ENCODE measurements at places on chromosomes 4 and X.

GRCh38 chr4:60962286-60962685 is 237.8 kb upstream of the ADGRL3 start:
- no peaks in the 10 kb centered on the region for H3K36me3 ChIP-seq
- H3K27ac ChIP-seq: no peak overlapping the region
- H3K4me1 ChIP-seq: no peaks in the 10 kb centered on the region
- H3K4me3 ChIP-seq: no peak overlapping the region
- no peak for DNase-seq
- no peaks in the 10 kb centered on the region for H3K27me3 ChIP-seq

DNA sequence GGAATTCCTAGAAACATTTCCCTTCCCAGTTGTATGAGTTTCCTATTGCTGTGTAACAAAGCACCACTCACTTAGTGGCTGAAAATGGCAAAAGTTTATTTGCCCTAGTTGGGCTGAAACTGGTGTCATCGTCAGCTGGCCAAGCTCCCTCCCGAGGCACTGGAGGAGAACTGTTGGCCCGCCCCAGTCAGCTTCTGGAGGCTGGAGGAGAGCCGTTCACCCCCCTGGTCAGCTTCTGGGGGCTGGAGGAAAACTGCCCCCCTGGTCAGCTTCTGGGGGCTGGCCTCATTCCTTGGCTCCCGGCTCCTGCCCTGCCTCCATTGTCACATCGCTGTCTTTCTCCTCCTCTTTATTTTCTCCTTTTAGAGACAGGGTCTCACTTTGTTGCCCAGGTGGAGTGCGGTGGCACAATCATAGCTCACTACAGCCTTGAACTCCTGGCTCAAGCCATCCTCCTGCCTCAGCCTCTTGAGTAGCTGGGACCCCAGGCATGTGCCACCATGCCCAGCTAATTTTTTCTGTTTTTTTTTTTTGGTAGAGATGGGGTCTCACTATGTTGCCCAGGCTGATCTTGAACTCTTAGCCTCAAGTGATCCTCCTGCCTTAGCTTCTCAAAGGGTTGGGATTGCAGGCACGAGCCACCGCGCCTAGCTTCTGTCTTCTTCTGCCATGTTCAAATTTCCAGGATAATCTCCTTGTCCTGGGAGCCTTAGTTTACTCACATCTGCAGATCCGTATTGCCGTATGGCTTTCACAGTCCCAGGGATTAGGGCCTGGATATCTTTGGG is 3.2 kb downstream of the RGS12 start:
- DNase-seq: no peak
- peak overlapping the region; percentile 6 for H3K4me3 ChIP-seq
- no peaks in the 10 kb centered on the region for H3K36me3 ChIP-seq
- peaks cover 14% of the 10 kb centered on the region for H3K4me1 ChIP-seq
- H3K27me3 ChIP-seq: peaks cover 9% of the 10 kb centered on the region
- H3K27ac ChIP-seq: no peak overlapping the region

- DNase-seq: no peak
- H3K4me3 ChIP-seq: no peak overlapping the region
- no peak overlapping the region for H3K27ac ChIP-seq
- H3K4me1 ChIP-seq: no peaks in the 10 kb centered on the region
Observed at GRCh38 chrX:152276277-152276676, 137.9 kb upstream of the MAGEA10 start.

DNA sequence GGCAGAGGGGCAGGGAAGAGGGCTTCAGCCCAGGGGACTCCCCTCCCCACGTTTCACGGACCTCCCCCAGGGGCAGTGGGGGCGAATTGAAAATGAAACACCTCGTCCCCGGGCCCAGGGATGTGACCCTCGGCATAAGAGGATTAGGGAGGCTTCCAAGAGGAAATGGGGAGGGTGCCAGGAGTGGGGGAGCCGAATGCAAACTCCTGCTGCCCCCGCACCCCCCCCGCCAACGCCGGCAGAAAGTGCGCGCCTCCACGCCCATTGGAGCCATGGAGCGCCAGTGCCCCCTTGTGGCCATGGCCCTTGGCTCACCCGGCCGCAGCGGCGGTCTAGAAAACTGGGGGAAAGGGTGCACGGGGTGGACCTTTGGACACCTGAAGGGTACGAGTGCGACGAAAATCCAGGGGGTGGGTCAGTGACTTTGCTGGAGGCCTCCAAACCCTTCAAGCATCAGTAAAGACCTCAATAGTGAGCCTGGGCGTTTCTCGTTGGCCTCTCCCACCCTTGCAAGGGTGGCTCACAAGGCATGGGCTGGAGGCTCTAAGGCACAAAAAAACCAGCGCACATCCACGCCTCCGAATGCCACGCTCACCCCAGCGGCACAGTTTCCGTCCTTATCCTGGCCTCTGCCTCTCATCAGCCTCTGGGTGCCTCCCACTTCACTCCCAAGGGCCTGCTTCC is 120.8 kb upstream of the PJA1 start:
- H3K36me3 ChIP-seq: no peaks in the 10 kb centered on the region
- peak; percentile 27 for DNase-seq

DNA sequence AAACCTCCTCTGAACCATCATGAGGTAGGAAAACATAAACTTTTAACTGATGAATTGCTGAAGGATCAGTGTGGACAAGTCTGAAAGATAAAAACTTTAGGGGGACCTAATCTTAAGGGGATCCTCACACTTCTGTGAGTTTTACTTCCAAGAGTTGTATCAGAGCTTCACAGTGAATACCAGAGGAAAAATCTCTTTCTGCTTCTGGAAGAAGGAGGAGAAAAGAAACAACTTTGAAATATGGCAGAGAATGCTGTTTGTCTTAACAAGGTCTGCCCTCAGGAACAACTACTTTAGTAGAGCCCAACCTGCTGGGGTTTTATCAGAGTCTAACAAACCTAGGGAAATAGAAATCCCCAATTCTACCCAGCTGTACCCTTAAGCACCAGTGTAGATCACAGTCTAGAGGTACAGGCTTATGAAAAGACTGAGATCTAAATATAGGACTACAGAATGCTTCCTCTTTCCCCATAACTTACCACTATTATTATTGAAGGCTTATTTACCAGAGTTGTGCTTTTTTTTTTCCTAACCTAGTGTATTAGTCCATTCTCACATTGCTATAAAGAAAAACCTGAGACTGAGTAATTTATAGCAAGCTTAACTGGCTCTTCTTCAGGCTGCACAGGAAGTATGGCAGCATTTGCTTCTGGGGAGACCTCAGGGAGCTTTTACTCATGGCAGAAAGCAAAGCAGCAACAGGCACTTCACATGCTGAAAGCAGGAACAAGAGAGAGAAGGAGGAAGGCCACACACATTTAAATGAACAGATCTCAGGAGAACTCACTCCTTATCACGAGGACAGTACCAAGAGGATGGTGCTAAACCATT is 167.9 kb downstream of the CAMK2D start:
- H3K27ac ChIP-seq: no peak overlapping the region
- no peak for DNase-seq
- no peaks in the 10 kb centered on the region for H3K27me3 ChIP-seq
- no peak overlapping the region for H3K4me3 ChIP-seq

GRCh38 chr4:2395584-2395983 is 22.9 kb downstream of the ZFYVE28 start:
- no peaks in the 10 kb centered on the region for H3K36me3 ChIP-seq
- peaks cover 67% of the 10 kb centered on the region for H3K4me1 ChIP-seq
- H3K4me3 ChIP-seq: no peak overlapping the region
- peaks cover 10% of the 10 kb centered on the region for H3K27me3 ChIP-seq

DNA sequence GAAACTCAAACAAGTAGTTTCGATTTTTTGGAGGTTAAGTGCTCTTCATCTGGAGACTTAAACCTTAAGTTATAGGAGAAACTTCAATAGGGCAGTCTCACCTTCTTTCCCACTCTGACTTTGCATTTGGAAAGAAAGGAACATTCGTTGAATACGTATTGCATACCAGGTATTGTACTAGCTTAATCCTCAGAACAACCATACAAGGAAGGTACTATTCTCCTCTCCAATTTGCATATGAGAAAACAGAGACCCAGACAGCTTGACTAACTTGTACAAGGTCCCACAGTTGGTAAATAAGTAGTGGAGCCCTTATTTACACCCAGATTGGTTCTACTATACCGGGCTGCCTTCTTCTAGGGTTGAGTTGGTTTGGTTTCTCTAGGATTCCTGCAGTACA is 32.6 kb downstream of the AMOT start:
- no peak for DNase-seq
- H3K4me3 ChIP-seq: no peak overlapping the region
- H3K27ac ChIP-seq: no peak overlapping the region
- H3K27me3 ChIP-seq: peaks cover 3% of the 10 kb centered on the region
- no peaks in the 10 kb centered on the region for H3K4me1 ChIP-seq

GRCh38 chrX:103830848-103831247 is 1.2 kb downstream of the RAB9B start:
- DNase-seq: no peak
- H3K4me1 ChIP-seq: peaks cover 11% of the 10 kb centered on the region
- peak overlapping the region; percentile 39 for H3K4me3 ChIP-seq
- no peaks in the 10 kb centered on the region for H3K36me3 ChIP-seq
- no peak overlapping the region for H3K27ac ChIP-seq
- H3K27me3 ChIP-seq: peaks cover 11% of the 10 kb centered on the region

GRCh38 chr4:41076481-41076880 is 137.9 kb downstream of the APBB2 start:
- no peak for DNase-seq
- no peak overlapping the region for H3K4me3 ChIP-seq
- peaks cover 2% of the 10 kb centered on the region for H3K27me3 ChIP-seq
- H3K27ac ChIP-seq: no peak overlapping the region
- no peaks in the 10 kb centered on the region for H3K4me1 ChIP-seq

GRCh38 chr4:15832523-15833451 is 54.7 kb downstream of the CD38 start:
- H3K4me3 ChIP-seq: no peak overlapping the region
- H3K27me3 ChIP-seq: no peaks in the 10 kb centered on the region
- peak; percentile 28 for DNase-seq
- peaks cover 35% of the 10 kb centered on the region for H3K36me3 ChIP-seq

- peaks cover 10% of the 10 kb centered on the region for H3K27me3 ChIP-seq
- no peak overlapping the region for H3K27ac ChIP-seq
- no peaks in the 10 kb centered on the region for H3K36me3 ChIP-seq
- DNase-seq: peak; percentile 26
- no peak overlapping the region for H3K4me3 ChIP-seq
Observed at GRCh38 chr4:112318239-112319142, 21.3 kb downstream of the ALPK1 start.

DNA sequence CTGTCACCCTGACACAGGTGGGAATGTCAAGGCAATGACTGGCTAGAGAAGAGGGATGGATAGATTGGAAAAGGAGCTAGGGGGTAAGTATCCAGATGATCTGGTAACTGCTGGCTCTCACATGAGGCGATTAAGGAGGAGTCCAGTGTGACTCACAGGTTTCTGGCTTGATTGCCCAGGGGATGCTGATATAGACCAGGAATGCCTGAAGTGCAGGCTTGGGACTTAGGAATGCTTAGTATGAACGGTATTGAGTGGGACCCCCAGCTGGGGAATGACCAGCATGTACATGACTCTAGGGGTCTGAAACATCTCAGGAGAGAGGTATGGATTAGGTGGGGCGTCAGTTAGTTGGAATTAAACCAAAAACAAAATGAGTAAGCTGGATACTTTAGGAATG is 65.8 kb upstream of the PRPS1 start:
- no peak for DNase-seq
- no peak overlapping the region for H3K4me3 ChIP-seq
- no peaks in the 10 kb centered on the region for H3K4me1 ChIP-seq
- H3K27me3 ChIP-seq: peaks cover 3% of the 10 kb centered on the region
- no peak overlapping the region for H3K27ac ChIP-seq

DNA sequence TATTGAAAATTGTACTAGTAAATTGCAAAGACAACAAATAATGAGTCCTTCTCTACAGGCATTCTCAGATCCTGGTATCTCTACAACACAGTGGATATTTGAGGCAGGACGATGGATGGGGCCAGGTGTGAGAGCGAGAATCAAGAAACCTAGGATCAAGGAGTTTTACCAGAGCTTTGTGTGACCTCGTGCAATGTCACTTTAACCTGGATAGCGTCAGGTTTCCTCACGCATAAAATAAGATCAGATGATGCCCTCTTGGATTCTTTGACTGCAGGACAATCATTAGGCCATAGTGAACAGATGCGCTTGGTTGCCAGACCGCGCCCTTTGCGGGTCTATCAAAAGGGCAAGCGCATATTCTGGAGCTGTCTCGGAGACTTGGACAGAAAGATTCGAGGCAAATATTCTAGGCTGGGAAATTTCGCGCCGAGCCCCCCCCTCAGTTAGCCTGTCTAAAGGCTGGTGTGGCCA is 66.6 kb downstream of the FBXO8 start:
- peaks cover 48% of the 10 kb centered on the region for H3K4me1 ChIP-seq
- DNase-seq: no peak
- H3K36me3 ChIP-seq: peaks cover 6% of the 10 kb centered on the region
- H3K27ac ChIP-seq: no peak overlapping the region
- peak overlapping the region; percentile 23 for H3K4me3 ChIP-seq
- H3K27me3 ChIP-seq: peaks cover 53% of the 10 kb centered on the region

DNA sequence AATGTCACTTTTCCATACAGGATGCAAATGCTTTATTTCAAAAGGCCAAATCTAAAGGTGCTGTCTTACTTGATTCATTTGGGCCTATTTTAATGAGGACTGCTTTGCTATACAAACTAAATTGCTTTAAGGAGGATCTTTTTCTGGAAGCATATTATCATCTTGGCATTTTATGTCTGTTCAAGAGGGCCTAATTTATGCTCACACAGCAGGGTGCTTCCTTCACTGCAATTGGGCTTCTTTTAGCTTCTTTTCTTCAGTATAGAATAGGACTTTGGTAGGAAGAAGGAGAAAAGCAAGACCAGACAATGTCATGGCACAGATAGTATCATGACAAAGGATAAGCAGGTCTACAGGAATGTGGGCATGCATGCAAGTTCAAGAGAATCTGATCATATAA is 222.4 kb upstream of the ANKRD50 start:
- H3K4me3 ChIP-seq: no peak overlapping the region
- DNase-seq: no peak
- no peak overlapping the region for H3K27ac ChIP-seq
- no peaks in the 10 kb centered on the region for H3K4me1 ChIP-seq
- H3K36me3 ChIP-seq: no peaks in the 10 kb centered on the region

GRCh38 chr4:150972592-150972991 is 42.5 kb downstream of the LRBA start:
- no peak overlapping the region for H3K27ac ChIP-seq
- no peaks in the 10 kb centered on the region for H3K36me3 ChIP-seq
- DNase-seq: no peak
- H3K4me3 ChIP-seq: no peak overlapping the region
- H3K27me3 ChIP-seq: no peaks in the 10 kb centered on the region
- H3K4me1 ChIP-seq: peaks cover 90% of the 10 kb centered on the region

GRCh38 chr4:9812501-9813340 is 31.3 kb downstream of the DRD5 start:
- DNase-seq: peak; percentile 2
- H3K4me3 ChIP-seq: no peak overlapping the region
- H3K36me3 ChIP-seq: no peaks in the 10 kb centered on the region
- no peak overlapping the region for H3K27ac ChIP-seq
- H3K4me1 ChIP-seq: peaks cover 13% of the 10 kb centered on the region

DNA sequence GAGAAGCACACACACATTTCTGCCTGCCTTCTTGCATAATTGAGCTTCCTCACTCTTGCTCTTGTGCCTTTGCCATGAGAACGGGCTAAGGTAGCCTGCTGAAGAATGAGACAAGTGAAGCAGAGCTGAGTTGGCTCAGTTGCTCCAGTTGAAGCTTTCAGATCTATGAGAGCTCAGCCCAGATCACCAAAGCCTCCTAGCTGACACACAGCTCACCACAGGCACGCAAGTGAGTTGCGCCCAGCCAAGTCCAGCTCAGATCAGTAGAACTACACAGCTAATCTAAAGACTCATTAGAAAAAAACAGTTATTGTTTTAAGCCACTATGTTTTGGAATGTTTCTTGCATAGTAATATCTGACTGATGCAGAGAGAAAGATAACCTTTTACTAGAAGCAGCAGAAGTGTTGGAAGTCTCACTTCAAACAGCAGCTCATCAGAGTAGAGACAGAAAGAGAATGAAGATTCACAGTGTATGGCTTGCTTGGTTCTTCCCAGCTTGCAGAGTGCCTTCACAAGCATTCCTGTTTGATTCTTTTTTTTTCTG is 362.4 kb downstream of the MID1IP1 start:
- no peaks in the 10 kb centered on the region for H3K36me3 ChIP-seq
- peaks cover 8% of the 10 kb centered on the region for H3K4me1 ChIP-seq
- no peak for DNase-seq
